ENCODE measurements at places on chromosomes 16 and 17.
A peak's percentile ranks its signal among the peaks of the same experiment; 100 is the strongest.

DNA sequence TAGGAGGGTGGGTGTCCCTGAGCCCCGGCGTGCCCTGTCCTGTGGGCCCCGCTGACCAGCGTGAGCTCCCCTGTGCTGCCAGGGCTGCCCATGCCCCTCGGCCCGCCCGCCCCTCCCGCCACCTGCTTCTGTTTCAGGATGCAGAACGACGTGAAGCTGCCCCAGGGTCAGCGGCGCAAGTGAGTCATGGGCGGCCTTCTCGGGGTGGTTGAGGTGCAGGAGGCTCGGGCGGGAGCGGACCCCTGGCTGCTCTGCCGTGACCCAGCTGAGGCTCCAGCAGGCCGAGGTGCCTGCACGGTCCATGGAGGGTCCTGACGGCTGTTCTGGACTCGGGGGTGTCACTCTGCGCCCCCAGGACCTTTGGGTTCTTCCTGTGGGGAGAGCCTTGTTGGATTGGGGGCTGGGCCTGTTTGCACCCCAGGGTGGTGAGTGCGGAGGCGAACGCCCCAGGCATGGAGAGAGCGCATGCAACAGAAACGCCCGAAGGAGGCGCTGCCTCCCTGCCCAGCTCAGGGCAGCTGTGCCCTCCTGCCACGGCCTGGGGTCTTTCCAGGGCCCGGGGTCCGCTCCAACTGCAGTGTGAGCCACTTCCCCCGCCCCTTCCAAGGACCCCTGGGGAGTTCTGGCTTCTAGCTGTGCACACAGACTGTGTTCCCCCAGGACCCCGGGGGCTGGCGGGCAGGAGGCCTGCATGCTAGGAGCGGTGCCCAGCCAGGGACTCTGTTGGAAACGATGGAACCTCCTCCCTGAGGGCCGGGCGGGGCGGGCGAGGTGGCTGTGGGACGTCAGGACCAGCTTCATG is 4.0 kb downstream of the SLC25A10 start:
- no peak for DNase-seq

- no peak for DNase-seq
Observed at GRCh38 chr17:77679589-77679988, 278.9 kb upstream of the TNRC6C start.

- DNase-seq: no peak
Observed at GRCh38 chr17:6084311-6085161, 14.4 kb downstream of the WSCD1 start.

- no peak for DNase-seq
Observed at GRCh38 chr16:30358990-30359870, 4.1 kb upstream of the CD2BP2 start.

GRCh38 chr16:18969050-18969854 is 14.5 kb upstream of the TMC7 start:
- peak; percentile 69 for DNase-seq

- DNase-seq: peak; percentile 68
Observed at GRCh38 chr16:54931120-54932014, 702 bp downstream of the IRX5 start.

GRCh38 chr16:84875846-84876245 is 56.1 kb downstream of the CRISPLD2 start:
- no peak for DNase-seq

DNA sequence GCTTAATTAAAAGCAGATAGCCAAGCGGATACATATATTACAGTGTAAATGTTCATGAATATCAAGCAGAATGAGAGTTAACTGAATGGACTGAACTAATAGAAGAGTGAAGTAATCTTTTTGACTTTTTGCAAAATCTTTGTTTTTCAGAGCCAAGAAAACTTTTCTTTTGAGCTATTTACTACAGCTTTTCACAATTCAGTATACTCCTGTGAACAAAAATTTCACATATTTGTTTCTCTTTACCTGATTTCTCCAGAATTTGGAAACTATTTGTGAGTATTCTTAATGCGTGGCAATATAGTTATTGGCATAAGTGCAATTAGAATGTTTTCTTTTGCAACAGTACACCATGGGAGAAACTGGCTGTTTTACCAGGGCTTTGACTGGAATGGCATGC is 9.1 kb upstream of the DUXB start:
- no peak for DNase-seq

DNA sequence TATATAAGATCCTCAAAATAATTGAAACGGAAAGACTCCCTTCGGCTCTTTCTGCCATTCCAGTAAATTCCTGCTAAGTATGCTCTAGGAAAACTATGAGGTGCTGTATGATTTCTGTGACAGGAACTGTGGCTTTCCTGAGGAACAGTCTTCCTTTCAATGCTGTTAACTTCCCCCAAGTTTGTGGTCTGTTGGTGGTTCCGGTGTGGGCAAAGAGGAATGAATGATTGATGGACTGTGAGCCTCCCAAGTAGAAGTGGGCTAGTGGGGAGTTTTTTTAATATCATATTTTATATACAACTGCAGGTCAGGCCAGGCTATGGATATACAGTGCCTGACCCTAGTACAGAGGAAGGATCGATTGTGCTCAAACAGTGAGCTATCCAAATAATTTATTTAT is 560.7 kb upstream of the RBFOX1 start:
- no peak for DNase-seq

DNA sequence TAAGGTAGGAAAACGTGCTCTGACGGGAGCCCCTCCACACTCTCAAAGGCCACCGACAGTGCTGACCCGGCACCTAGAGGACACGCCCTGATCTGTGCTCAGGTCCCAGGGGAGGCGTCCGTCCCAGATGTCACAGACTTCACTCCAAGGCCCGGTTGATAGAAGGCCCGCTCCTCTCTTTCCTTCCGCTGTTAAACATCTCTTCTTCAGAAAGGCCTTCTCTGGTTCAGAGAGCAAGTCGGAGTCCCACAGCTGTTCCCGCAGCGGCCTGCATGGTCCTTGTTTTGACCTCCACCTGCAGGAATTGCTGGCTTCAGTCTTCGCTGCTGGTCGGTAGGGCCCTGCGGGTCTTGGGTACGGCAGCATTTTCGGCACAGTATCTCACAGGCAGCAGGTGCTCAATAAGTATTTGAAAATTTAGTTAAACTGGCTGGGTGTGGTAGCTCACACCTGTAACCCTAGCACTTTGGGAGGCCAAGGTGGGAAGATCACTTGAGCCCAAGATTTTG is 88.5 kb downstream of the MRC2 start:
- DNase-seq: no peak

DNA sequence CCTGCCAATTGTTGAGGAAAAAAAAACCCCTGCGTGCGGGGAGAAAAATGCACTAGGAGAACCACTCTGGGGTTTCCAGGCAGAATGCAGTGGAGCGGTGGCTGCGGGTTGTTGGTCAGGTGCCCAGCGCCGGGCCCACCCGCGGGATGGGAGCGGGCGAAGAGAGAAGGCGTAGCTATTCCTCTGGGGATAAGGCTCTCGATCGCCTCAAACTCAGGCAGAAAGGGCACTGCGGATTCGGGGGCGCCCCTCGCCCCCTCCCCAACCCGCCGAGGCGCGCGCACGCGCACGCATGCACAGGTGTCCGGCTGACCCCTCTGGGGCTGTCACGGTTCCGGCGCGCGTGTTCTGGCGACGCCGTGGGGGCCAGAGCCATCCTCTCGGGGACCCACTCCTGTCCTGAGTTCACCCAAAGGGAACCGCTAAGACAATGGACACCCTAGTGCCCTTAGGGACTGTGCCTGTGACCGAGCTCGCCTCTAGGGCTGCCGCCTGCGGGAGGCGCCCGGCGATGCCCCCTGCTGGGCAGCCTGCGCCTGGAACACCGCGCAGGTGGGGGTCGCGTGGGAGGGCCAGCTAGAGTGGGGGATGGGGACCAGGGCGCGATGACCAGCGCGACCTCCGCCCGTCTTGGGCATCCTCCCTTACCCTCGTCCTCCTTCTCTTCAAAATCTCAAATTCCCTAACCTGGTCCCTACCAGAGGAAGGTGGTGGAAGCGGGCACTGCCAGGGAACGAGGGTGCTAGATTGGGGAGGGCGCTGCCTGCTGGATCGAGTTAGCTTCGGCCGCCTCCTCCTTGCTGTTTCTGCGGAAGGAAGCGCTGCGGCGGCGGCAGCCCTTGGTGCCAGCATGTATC is 14.4 kb upstream of the CBX8 start:
- DNase-seq: peak; percentile 69

GRCh38 chr17:31428111-31428510 is 36.6 kb downstream of the RAB11FIP4 start:
- no peak for DNase-seq

- no peak for DNase-seq
Observed at GRCh38 chr17:32970281-32970680, 21.4 kb upstream of the SPACA3 start.

- DNase-seq: peak; percentile 45
Observed at GRCh38 chr17:6567528-6568183, 11.3 kb upstream of the PITPNM3 start.
